ENCODE measurements at places on chromosomes 12 and 14.

GRCh38 chr12:26845984-26846383 lies 13.0 kb upstream of the ITPR2 start:
- DNase-seq = no peak

DNA sequence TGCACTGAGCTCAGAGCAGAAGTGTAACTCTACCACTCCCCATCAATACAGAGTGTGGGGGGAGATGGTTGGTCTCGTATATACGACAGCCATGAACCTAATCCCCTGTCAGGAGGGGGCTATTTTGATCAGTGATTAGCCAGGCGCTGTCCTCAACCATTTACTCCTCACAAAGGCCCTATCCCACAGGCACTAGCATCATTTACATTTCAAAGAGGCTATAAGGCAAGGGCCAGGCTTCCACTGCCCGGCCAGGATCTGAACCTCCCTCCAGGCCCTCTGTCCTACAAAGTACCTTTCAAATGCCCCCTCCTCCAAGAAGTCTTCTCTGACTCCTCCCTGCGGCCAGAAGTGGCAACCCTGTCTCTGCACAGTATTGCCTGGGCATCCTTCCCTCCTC lies 74.7 kb downstream of the ITPK1 start:
- DNase-seq = no peak

DNA sequence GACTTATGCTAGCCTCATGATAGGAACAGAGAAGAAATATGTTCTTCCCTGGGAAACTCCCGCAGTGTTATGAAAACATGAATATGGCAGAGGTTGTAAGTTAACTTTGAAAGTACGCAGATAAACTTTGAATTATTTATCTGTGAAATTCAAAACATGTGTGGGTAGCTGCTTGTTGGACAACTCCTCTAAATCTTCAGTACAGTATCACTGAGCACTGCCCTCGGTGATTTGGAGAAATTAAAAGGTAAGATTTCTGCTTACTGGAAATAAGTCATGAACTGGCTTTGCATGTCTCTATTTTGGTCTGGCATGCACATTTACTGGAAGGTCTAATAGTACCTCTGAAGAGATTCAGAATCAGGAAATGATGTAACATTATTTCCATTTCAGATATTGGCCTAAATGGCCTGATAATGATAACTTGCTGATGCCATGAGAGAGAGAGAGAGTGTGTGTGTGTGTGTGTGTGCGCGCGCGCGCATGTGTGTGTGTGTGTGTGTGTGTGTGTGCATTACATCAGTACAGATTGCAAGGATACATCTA lies 1441.9 kb upstream of the FLRT2 start:
- no peak for DNase-seq

DNA sequence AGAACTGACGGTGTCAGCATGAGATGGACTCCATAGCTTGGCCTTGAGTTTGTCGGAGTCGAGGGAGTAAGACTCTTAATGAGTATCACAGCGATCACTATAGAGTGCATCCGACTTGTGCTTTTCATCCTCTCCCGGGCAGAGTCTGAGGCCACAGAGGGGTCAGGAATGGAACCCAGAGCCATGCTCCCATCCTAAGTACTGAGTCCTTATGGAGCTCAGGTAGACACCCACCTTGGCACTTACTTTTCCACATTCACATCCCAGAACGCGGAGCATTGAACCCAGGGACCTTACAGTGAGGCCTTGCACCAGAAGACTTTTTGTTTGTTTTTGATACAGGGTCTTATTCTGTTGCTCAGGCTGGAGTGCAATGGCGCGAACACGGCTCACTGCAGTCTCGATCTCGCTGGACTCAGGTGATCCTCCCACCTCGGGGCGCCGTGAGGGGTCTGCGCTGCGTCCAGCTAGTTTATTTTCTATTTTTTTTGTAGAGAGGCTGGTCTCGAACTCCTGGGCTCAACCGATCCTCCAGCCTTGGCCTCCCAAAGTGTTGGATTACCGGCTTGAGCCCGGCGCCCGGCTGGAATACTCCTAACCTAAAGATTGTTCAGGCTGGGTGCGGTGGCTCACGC lies 719 bp upstream of the SRSF9 start:
- DNase-seq = no peak
